ENCODE measurements at places on chromosomes 7 and 10.

DNA sequence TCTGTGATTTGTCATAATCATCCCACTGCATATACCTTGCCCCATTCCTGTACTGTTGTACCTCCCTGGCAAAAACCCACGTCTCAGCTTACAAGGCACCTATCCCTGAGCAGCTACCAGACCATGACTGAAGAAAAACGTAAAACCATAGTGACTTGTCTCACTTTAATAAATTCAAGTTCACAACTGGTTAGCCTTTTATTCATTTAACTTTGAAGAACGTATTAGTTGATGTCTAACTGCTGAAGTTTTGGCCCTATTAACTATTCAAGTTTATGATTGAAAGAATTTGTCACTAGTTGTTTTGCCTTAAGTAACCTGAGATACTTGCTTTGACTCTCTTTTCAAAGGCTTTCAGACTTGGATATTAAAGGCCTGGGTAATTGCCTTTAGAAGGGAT, 59.7 kb downstream of the GALNT11 start:
- no peak overlapping the region for H3K4me3 ChIP-seq
- H3K27me3 ChIP-seq: no peaks in the 10 kb centered on the region

DNA sequence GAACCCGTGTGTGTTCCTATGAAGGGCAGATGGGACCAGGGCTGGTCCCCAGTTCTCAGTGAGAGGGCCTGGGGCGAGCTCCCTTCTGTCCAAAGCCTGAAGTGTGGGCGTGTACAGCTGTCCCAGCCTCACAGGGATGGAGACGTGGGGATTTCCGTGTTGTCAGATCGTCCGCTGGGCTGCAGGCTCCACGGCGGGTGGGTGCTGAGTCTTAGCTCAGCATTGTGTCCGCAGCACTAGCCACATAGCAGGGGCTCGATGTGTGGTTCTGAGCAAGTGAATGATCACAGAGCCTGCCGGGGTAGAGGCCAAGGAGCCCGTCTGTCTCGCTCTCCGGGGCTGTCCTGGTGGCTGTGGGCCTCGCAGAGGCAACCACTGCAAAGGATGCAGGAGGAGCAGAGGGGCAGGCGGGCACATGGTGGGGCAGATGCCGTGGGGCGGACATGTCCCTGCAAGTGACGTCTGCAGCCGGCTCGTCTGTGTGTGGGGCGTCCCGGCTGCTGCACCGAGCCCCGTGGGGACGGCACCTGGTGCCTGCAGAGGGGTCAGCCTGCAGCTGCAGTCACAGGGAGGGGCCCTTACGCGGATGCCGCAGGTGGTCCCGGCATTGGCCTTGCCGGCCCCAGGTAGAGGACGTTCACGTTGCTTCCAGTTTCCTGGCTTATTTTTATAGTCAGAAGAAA, 30.9 kb downstream of the FAM20C start:
- H3K4me3 ChIP-seq: no peak overlapping the region
- H3K36me3 ChIP-seq: no peaks in the 10 kb centered on the region
- H3K27ac ChIP-seq: no peak overlapping the region

DNA sequence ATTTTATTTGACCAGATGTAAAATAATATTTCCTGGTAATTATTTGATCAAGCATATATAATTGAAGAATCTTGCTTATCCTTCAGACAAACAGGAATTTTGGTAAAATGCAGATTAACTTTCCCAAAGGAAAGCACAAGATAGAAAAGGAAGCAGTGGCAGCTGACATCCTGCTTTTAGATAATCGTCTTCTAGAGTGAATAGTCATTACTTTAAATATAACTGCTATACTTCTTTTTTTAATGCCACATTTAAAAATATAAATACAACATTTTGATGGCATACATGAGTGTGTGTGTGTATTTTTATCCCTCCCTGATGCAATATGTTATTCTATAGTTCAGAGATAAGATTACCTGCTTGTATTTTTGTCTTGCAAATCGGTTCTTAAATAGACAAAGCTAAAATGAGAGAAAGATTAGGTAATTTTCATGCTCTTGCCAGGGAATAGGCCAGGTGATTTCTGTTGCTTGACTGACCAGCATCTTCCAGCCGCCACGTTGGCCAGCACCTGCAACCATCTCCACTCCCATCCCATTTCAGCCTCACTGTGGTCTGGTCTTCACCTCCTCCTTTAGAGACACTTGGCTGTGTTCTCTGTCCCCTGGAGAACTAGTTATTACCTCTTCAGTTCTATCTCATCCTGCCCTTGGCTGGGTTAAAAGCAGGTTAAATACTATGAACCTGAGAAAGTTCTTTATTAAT, 58.1 kb downstream of the MDFIC start:
- peaks cover 5% of the 10 kb centered on the region for H3K4me1 ChIP-seq
- H3K27ac ChIP-seq: peak overlapping the region; percentile 11
- no peak overlapping the region for H3K4me3 ChIP-seq
- no peak for DNase-seq

DNA sequence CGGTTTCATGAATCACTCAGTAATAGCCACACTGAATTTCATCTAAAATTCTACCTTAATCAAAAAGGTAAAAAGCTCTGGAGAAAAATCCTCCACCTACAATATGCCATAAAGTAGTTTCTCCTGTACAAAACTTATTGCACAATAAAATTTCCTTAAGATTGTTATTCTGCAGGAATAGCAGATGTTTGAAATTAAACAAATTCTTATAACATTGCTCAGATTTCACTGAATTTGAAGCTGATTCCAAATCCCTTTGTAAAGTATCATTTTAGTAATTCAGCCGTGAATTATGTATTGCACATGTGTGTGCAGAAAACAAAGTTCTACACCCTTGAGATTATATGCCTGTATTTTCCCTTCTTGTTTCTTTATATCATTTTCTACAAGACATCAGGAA, 123.8 kb downstream of the AMPH start:
- no peak overlapping the region for H3K4me3 ChIP-seq
- H3K4me1 ChIP-seq: no peaks in the 10 kb centered on the region
- peaks cover 6% of the 10 kb centered on the region for H3K27me3 ChIP-seq
- H3K27ac ChIP-seq: no peak overlapping the region
- no peaks in the 10 kb centered on the region for H3K36me3 ChIP-seq
- DNase-seq: no peak

DNA sequence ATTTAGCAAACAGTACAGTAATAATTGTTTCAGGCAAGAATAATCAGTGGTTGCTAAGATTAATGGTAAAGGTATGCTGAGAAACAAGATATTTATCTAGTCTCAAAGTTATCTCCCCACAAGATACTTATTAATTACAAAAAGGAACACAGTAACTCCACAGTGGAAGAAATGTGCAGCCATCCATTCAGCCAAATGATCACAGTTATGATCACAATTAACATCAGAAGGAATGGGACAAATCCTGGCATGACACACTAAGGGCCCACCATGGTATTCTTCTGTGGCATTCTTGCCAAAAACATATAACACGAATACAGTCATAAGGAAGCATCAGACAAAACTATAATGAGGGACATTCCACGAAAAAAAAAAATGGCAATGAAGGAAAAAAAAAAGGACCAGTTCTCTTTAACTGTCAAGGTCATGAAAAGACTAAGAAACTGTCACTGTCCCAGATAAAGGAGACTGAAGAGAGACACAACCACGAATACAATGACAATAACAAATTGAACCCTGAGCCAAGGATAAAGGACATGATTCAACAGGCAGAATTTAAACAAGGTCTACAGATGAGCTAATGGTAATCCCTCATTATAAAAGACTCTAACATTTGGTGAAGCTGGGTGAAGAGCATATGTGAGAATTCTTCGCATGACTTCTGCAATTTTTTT, 20.9 kb downstream of the NUDCD3 start:
- H3K27me3 ChIP-seq: no peaks in the 10 kb centered on the region
- no peak overlapping the region for H3K4me3 ChIP-seq
- H3K4me1 ChIP-seq: peaks cover 31% of the 10 kb centered on the region
- H3K36me3 ChIP-seq: peaks cover 72% of the 10 kb centered on the region
- DNase-seq: no peak

DNA sequence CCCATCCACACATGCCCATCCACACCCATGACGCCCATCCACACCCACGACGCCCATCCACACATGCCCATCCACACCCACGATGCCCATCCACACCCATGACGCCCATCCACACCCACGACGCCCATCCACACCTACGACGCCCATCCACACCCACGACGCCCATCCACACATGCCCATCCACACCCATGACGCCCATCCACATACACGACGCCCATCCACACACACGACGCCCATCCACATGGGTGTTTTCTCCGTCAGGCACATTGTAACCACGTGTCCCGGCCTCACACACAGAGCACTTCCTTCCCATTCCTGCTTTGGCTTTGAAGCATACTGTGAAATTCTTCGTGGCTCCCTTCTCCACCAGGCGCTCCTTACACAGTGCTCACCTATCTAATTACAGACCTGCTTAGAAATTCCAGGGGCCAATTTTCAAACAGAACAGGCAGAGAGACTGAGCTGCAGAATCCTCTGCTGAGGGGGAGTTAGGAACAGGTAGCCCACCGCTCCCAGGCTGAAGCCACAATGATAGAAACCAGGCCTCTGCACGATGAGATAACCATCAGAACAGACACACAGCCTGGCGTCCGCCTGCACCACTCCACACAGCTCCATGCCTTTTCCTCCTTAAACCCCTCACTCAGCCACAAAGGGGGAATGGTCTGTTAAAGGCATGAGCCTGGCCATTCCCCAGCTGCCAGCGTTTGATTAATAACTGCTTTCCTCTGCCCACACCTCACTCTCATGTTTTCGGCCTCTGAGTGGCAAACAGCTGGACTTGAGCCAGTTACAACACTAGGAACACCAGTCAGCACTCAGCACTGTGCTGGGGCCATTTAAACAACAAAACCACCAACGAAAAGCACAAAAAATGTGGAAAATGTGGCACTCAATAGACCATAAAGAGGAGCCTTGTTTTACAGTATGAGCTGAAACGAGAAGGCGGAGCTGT, 501.6 kb downstream of the PTPRN2 start:
- no peaks in the 10 kb centered on the region for H3K27me3 ChIP-seq
- no peak overlapping the region for H3K27ac ChIP-seq
- no peak for DNase-seq
- H3K36me3 ChIP-seq: peaks cover 6% of the 10 kb centered on the region
- no peak overlapping the region for H3K4me3 ChIP-seq
- H3K4me1 ChIP-seq: no peaks in the 10 kb centered on the region

DNA sequence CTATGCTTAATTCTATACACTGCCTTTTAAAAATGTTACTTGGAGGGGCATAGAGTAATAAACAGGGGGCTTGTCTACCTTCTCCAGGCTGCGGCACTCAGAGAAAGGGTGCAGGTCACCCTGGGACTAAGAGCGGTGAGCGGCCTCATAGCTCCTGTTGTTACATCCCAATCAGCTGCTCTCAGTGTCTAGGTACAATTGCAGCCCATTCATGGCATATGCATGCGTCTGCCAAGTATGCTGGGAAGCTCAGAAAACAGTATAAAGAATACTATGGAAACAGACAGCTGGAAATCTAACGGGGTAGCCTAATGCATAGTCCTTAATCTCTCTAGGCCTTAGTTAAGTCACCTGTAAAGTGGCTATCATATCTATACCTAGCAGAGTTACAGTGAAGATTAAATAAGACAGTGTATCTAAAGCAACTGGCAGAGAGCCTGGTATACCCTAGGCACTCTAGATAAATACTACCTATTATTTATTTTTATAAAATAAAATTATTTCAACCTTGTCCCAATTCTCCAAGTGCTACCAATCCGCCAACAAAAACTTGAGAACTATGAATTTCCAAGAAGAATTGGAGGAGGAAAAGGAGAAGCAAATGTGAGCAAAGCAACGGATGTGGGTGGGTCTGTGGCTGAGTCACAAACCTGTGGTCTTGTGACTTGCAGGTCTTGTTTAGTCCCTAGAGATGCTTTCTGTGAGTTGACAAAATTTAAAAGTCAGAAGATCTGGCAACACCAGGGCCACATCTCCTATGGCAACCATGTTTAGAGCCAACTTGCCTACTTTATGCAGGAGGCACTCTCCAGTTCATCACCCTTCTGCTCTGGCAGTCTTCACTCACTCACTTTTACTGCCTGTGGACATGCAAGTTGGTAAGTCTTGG, 183.0 kb downstream of the RAPGEF5 start:
- H3K4me1 ChIP-seq: peaks cover 7% of the 10 kb centered on the region
- H3K27ac ChIP-seq: peak overlapping the region; percentile 1
- no peaks in the 10 kb centered on the region for H3K27me3 ChIP-seq
- H3K4me3 ChIP-seq: no peak overlapping the region
- DNase-seq: peak; percentile 4

GRCh38 chr7:83579740-83580139, 69.2 kb downstream of the SEMA3E start:
- no peaks in the 10 kb centered on the region for H3K27me3 ChIP-seq
- no peak overlapping the region for H3K27ac ChIP-seq
- no peak overlapping the region for H3K4me3 ChIP-seq
- no peak for DNase-seq
- H3K36me3 ChIP-seq: no peaks in the 10 kb centered on the region

DNA sequence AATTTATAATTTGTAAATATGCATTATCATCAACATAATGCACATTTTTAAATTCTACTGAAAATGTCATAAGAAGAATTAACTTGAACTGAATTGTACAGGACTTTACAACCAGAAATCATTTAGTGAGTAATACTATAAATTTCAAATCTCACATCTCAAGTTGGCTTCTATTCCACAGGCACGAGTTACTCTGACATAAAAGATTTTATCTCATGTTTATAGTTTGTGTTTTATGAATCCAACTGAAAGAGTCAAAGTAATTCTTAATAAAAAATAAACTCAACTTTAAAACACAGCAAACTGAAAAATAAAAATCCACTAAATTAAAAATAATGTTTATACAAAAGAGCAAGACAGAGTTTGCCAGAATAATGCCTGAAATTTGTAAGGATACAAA, 129.2 kb downstream of the CD36 start:
- no peaks in the 10 kb centered on the region for H3K27me3 ChIP-seq
- DNase-seq: no peak
- no peaks in the 10 kb centered on the region for H3K4me1 ChIP-seq

Data from stimulated activated naive B cell treated with anti-CD40 and anti-IgM and Interleukin-4, amounts not matched to agents 10 μg/mL and 1 μg/mL and 100 μg/mL, for 72 hours (primary cell).